ENCODE measurements at places on chromosomes 11 and 22. TPM values are rescaled to one million over a fixed set of nuclear protein-coding genes. Genes with fewer than 3 reads are reported as not detected.

DNA sequence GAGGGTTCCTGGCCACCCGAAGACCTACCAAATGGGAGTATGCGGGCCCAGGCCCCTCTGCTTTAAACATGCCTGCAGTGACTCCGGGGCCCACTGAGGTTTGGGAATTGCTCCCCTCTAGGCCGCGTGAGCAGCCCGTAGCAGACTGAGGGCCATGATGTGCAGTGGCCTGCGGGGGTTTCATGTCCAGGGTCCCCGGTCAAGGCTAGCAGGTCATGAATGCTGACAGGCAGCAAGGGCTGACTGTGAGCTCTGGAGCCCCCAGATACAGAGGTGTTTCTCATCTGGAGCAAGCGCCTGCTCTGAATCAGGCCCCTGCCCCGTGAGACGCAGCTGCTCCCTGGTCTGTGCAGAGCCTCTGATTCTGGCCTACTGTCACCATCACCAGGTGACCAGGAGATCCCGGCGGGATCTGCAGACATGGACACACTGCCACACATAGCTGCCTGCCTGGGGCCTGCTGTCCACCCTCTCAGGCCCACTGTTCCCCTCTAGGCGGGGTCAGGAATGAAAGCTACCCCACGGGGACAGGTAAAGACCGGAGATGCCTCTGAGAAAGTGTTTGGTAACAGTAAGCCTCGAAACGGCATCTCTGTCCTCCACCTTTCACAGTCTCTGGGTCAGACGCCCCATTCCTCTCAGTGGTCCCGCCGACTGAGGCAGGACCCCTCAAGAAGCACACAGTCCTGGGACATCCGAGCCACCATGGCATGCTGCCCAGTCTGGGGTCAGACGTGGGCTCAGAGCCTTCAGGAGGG, 73.3 kb downstream of the PARVB start:
- H3K27me3 ChIP-seq, result no peaks in the 10 kb centered on the region
- no peaks in the 10 kb centered on the region for H3K36me3 ChIP-seq
- H3K4me1 ChIP-seq, result no peaks in the 10 kb centered on the region

GRCh38 chr11:96783311-96783710, 393.5 kb downstream of the JRKL start:
- DNase-seq, result no peak
- H3K4me1 ChIP-seq, result no peaks in the 10 kb centered on the region
- H3K4me3 ChIP-seq, result no peak overlapping the region
- H3K27ac ChIP-seq, result no peak overlapping the region

Gene NNMT
- total RNA-seq, result 79.5 TPM

Gene GSTT2B
- total RNA-seq, result not detected

DNA sequence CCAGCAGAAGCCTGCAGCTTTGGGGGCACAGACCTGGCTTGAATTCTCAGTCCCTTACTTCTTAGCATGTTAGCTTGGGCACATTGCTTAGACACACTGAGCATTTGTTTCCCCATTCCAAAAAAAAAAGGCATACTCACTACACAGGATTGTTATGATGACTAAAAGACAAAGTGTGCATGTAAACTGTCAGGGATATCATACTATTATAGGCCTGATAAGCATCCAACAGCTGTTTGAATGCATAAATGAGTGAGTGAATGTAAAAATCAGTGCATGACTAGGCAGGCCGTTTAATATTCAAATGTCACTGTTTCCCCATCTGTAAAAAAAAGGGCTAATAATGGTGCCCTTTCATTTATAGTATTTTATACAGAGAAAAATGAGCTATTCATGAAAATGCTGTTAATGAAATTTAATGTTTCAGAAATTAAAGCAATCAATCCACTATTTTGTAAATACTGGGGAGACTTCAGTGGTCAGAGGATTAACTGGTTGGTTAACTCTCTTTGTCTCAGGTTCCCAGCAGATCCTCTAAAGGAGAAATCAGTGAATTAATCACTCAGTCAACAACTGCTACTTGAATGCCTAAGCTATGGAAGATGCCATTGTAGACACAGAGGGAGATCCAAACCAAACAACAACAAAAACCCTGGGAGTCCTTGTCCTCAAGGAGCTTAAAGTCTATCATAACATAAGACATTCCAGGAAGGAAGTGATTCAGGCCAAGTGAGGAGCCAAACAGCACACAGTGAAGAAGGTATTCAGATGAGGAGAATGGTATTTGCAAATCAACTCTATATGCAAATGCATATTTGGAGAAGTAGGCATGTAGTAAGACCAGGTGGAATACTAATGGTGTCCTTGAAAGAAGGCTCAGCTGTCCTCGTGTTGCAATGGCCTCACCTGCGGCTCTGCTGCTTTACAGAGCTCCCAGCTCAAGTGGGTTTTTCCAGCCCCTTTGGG, 26.8 kb downstream of the BARX2 start:
- H3K27ac ChIP-seq, result no peak overlapping the region
- no peak for DNase-seq
- H3K4me3 ChIP-seq, result no peak overlapping the region
- no peaks in the 10 kb centered on the region for H3K4me1 ChIP-seq
- H3K36me3 ChIP-seq, result no peaks in the 10 kb centered on the region

DNA sequence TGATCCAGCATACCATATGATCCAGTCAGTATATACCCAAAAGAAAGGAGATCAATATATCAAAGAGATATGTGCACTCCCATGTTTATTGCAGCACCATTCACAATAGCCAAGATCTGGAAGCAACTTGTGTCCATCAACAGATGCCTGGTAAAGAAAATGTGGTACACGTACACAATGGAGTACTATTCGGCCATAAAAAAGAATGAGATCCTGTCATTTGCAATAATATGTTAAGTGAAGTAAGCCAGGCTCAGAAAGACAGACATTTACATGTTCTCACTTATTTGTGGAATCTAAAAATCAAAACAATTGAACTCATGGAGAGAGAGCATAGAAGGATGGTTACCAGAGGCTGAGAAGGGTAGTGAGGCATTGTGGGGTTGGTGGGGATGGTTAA, 27.0 kb downstream of the SNU13 start:
- H3K4me1 ChIP-seq, result peaks cover 2% of the 10 kb centered on the region
- no peak overlapping the region for H3K4me3 ChIP-seq
- peaks cover 38% of the 10 kb centered on the region for H3K36me3 ChIP-seq
- DNase-seq, result no peak
- H3K27ac ChIP-seq, result no peak overlapping the region

Gene SLCO2B1
- total RNA-seq, result 0.54 TPM

- no peaks in the 10 kb centered on the region for H3K36me3 ChIP-seq
- H3K27me3 ChIP-seq, result no peaks in the 10 kb centered on the region
- no peak overlapping the region for H3K4me3 ChIP-seq
- H3K27ac ChIP-seq, result no peak overlapping the region
Observed at GRCh38 chr11:69101115-69101791, 52.5 kb downstream of the TPCN2 start.

Gene RIMBP3C
- 0.68 TPM for total RNA-seq

Gene TECTA
- total RNA-seq, result 1.3 TPM

Gene TMPRSS6
- total RNA-seq, result not detected

- no peaks in the 10 kb centered on the region for H3K36me3 ChIP-seq
- peak; percentile 91 for DNase-seq
- no peak overlapping the region for H3K4me3 ChIP-seq
Observed at GRCh38 chr11:57349491-57350274, 11.5 kb downstream of the P2RX3 start.

GRCh38 chr11:26134053-26134452, 197.9 kb upstream of the ANO3 start:
- H3K27me3 ChIP-seq, result peaks cover 5% of the 10 kb centered on the region
- no peaks in the 10 kb centered on the region for H3K4me1 ChIP-seq
- no peak for DNase-seq

DNA sequence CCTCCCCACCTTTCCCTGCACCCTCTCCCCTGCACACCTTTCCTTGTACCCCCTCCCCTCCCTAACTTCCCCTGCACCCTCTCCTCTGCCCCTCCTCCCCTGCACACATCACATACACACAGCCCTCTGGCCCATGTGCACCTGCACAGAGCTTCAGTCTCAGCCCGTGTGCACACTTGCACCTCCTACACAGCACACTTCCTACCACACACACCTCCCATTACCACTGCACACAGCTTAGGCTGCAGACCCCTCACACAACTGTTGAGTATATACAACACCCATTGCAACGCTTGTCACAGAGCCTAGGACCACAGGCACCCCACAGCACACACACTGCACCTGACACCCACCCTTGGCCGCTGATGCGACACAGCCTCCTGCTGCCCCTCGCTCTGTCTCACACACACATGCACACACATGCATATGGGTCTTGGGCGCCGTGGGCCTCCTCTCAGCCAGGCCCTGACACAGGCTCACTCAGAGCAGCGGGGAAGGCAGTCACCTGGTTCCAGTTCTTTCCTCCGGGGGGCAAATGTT, 411 bp downstream of the SIGIRR start:
- H3K27me3 ChIP-seq, result no peaks in the 10 kb centered on the region
- no peak overlapping the region for H3K4me3 ChIP-seq
- H3K27ac ChIP-seq, result no peak overlapping the region
- DNase-seq, result no peak
- no peaks in the 10 kb centered on the region for H3K36me3 ChIP-seq

DNA sequence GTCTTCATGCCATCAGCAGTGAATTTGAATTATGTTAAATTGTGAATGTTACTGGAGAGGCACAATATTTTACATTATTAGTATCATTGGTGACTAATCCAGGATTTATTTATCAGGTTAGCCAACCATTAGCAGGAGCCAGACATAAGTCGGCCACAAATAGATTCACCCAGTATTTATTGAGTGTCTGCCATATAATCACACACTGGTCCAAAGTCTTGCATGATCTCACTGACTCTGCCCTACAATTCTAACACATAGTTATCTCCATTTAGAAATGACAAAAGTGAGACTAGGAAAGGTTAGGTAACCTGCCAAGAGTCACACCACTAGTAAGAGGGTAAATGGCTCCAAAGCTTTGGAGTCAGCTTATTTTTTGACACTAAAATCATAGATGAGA, 179.6 kb downstream of the BLID start:
- no peak overlapping the region for H3K27ac ChIP-seq
- H3K4me1 ChIP-seq, result peaks cover 15% of the 10 kb centered on the region
- H3K4me3 ChIP-seq, result no peak overlapping the region
- H3K27me3 ChIP-seq, result no peaks in the 10 kb centered on the region
- no peak for DNase-seq

GRCh38 chr11:134614141-134614540, 202.1 kb upstream of the B3GAT1 start:
- peak; percentile 62 for DNase-seq
- H3K4me3 ChIP-seq, result no peak overlapping the region
- peaks cover 4% of the 10 kb centered on the region for H3K27me3 ChIP-seq
- H3K27ac ChIP-seq, result no peak overlapping the region
- H3K36me3 ChIP-seq, result no peaks in the 10 kb centered on the region

DNA sequence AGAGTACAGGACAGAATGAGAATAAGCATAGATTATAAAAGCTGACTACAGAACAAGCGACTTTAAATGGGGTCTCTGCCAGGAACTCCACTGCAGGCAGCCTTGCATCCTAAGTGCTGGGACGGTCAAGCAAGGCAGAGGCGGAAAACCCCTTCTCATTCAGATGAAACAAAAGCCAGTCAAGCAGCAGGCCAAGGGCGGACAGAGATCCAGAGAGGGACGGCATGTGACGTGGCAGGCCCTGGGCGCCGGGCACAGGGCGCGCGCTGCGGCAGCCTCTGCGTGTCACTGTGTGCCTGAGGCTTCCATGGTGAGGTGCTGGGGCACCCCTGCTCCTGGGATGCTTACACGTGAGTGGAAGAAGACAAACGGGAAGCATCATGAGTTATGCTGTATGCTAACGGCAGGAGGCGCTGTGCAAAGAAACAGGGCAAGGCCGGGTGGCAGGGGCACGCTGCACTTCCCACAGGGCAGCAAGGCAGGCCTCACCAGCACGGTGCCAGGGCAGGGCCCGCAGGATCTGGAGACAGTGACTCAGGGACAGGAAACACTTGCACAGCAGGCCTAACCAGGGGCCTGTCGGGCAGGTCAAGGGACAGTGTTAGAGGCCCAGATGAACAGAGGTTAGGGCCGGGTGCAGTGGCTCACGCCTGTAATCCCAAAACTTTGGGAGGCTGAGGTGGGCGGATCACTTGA, 6.2 kb downstream of the TOLLIP start:
- no peak overlapping the region for H3K4me3 ChIP-seq
- peaks cover 55% of the 10 kb centered on the region for H3K4me1 ChIP-seq
- H3K36me3 ChIP-seq, result no peaks in the 10 kb centered on the region
- DNase-seq, result peak; percentile 76
- no peaks in the 10 kb centered on the region for H3K27me3 ChIP-seq

DNA sequence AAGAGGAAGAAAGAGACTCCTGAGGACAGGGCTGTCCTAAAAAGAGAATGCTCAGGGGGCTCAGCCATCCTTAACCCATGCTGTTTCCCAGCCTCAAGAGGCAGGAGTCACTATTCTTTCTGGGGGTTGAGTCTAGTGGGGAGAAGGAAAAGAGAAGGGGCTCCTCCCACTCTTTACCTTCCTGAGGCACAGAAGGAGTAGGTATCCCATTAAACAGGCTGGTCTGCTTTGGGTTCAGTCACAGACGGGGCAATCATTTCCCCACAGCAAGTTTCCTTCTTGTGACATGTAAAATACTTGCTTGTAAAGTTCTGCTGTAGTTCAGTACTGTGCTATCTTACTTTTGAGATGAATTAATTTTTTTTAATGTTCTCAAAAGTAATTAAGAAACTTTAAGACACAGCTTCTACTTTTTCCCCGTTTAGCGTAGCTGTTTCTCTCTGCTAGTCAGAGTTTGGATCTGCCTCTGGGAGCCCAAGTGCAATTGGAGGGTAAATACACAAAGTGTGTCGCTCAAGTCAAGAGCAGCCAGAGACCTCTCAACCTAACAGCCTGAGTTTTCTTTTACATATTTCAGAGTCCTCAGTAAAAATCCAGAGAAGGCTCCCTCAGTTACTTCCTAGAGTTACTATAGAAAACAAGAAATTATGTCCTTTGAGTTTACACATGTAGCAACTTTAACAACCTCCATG, 15.0 kb downstream of the OR8A1 start:
- H3K4me3 ChIP-seq, result no peak overlapping the region
- no peaks in the 10 kb centered on the region for H3K36me3 ChIP-seq
- DNase-seq, result no peak
- no peak overlapping the region for H3K27ac ChIP-seq

DNA sequence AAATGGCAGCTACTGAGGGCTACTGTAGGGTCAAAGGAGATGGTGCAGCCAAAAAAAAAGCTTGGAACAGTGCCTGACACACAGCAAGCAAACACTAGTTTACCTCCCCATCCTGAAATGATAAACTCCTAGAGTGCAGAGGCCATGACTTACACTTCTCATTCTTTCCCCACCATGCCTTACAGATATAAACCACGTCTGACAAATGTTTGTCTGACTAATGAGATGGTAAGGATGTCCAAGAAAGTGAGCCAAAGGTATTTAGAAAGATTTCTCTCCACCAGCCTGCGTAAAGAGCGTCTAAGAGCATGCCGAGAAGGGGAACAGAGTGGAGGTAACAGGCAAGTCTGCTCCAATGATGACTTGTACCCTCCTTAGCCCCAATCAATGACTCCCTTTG, 99.0 kb downstream of the LARGE1 start:
- no peaks in the 10 kb centered on the region for H3K36me3 ChIP-seq
- no peak overlapping the region for H3K4me3 ChIP-seq
- H3K4me1 ChIP-seq, result no peaks in the 10 kb centered on the region

Gene SPCS2
- total RNA-seq, result 155 TPM

- no peaks in the 10 kb centered on the region for H3K36me3 ChIP-seq
- peaks cover 5% of the 10 kb centered on the region for H3K4me1 ChIP-seq
- no peak overlapping the region for H3K27ac ChIP-seq
Observed at GRCh38 chr11:92875473-92875872, 94.0 kb upstream of the MTNR1B start.

Data from osteocyte (in vitro differentiated cells).